ENCODE measurements at places on chromosomes 2 and 18.
A peak's percentile ranks its signal among the peaks of the same experiment; 100 is the strongest.

DNA sequence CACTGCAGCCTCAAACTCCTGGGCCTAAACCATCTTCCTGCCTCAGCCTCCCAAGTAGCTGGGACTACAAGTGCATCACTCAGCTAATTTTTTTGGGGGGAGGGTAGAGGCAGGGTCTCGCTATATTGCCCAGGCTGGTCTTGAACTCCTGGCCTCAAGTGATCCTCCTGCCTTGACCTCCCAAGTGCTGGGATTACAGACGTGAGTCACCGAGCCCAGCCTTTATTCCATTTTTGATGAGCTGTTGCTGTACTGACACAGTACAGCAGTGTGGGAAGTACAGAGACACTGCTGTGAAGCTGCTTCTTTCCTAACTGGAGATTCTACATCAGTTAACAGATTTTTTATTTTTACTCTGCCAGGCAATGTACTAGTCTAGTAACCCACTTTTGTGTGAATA is 18.8 kb downstream of the PTRHD1 start:
- no peak for DNase-seq

GRCh38 chr2:24830351-24830750 is 37.1 kb downstream of the CENPO start:
- no peak for DNase-seq

DNA sequence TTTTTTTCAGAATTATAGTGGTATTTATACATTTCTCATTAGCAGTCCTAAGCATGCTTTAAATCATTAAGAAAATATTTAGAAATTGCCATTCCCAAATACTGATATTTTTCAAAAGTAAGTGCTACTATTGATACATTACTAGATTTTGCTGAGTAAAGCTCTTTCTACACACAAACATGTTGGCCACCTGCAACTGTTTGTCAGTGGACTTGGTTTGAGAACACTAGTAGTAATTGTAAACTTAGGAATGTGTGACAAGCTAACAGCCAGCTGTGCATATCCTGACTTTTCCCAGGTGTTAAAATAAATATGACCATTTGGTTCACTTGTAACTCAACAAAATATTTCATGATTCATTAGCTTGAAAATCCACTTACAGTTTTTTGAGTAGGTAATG is 103.1 kb downstream of the MSTN start:
- no peak for DNase-seq

- DNase-seq = no peak
Measured at GRCh38 chr2:27714851-27715291, 51.2 kb downstream of the SLC4A1AP start.

GRCh38 chr18:6606411-6607085 is 123.0 kb upstream of the ARHGAP28 start:
- no peak for DNase-seq

- no peak for DNase-seq
Measured at GRCh38 chr18:22082408-22082807, 87.0 kb upstream of the GATA6 start.

DNA sequence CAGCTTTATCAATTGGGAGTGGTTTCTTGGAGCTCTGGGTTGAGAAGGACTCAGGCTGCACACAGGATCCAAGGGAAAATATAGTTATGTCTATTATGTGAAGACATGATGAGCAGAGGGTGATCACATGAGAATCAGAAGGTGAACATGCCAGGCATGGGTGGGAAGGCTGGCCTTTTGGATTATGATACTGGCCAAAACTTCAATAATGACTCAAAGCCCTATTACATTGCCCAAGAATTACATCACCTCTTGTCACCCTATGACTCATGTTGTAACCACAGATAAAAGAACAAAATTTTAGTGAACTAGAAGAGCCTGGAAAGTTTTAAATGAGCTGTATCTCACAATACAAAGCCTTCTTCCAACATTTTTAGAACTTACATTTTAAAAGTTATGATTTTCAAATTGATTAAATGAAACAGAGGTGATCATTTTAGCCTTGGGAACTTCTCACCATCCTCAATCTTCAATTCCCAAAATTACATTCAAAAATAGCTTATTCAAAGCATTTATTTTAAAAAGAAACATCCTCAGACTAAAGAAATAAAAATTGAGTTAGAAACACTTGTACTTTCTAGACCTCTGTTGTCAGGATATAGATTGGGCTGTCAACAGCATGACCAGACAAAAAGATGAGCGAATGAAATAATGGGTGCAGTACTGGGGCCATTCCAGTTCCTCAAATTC is 428.3 kb downstream of the MBD2 start:
- DNase-seq = no peak

- DNase-seq = peak; percentile 62
Measured at GRCh38 chr2:24382363-24383073, 22.2 kb upstream of the ITSN2 start.

- DNase-seq = no peak
Measured at GRCh38 chr2:97704989-97705388, 8.4 kb upstream of the ZAP70 start.

- DNase-seq = no peak
Measured at GRCh38 chr2:175743011-175743410, 259.1 kb downstream of the LNPK start.

DNA sequence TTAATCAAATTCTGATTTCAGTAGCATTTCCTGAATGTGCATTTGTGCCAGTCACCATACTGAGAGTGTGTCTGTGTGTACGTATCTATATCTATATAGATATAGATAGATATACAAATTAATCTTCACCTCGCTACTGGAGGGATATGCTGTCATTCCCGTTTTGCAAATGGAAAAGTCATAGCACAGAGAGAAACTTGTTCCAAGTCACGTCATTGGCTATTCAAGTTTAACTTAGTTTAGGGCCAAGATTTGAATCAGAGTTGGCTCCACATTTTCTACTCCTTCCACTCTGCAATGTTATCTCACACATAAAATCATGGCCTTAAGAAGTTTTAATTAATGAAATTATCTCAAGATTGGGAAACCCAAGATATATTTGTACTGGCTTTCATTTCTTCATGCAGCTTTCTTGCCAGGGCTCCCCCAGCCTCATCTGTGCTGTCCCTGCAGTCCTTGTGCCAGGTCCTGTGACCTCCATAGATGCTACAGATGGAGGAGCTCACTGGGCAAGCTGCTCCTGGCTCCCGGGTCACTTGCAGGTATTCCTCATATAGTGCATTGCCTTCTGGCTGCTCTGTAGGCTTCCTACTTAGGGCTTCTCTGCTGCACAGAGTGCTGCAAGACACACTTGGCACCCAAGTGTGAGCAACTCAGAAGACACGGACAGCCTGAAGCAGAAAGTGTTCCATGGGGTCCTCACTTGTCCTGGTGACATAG is 245.8 kb downstream of the KCNS3 start:
- DNase-seq = no peak

DNA sequence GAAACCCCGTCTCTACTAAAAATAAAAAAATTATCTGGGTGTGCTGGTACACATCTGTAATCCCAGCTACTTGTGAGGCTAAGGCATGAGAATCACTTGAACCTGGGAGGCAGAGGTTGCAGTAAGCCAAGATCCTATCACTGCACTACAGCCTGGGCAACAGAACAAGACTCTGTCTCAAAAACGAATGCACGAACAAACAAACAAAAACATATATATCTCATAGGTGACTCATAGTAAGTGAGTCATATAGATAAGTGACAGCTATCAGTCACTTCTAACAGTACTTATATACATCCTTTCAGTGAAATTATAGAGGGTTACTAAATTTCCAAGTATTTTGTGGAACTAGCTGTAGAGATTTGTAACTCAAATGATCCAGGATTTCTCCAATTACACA is 127.3 kb upstream of the FIGN start:
- DNase-seq = no peak

DNA sequence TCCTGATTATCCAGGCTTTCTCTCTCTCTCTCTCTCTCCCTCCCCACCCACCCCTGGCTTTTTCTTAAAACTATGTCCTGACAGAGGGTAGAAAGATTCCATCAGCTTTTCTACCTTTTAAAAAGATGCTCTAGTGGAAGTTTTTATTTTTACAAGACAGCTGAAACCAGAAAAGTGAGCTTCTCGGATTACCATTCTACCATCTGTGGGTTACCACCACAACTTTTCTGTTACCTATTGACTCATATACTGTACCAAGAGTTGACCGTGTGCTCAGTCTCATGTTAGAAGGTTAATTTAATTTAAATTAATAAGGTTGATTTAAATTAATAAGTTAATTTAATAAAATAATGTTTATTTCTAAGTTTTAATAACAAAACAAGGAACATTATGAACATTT is 137.6 kb downstream of the UPP2 start:
- DNase-seq = no peak

DNA sequence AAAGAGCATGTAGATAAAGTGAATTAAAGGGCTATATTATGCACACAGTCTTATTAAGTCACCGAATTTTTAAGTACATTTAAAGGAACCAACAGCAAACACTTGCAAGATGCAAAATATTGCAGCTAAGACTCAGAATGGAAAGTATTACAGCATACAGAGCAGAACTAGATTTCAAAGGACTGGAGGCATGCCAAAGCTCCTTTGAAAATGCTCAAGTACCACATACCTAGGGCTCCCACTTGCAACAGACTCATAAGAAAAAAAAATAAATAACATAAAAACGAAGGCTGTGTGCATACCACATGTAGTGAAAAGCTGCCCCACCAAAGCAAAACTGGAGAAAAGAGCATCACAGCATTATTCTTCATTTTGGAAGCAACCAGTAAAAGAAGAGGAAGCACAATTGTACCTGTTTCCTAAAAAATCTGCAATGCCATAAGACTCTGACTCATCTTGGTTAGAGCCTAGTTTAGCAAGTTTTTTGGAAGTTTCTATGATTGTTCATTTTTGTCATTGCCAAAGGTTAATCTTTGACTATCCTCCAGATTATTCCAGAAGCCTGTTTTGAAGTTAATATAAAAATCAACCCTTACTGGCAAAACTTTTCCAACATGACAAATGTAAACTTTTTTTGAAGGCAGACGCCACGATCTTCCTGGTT is 306.0 kb upstream of the COL3A1 start:
- DNase-seq = no peak

DNA sequence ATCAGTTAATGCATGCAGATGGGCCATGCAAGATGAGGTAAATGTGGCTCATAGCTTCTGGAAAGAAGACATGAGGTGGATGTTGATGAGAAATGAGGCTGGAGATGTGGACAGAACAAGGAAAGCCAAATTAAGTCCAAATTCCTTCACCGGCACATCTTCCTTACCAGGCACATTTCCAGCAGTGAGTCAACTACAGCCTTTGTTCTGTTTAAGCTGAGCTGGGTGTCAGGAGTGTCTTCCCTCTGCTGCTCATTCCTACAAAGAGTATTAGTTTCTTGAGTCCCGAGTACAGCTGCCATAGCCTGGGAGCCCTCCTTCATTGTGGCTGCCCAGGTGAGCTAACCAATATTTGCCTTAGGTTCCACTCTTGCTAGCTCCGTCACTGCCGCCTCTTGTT is 945.0 kb downstream of the SLC4A3 start:
- DNase-seq = no peak

Data from CD4-positive, alpha-beta T cell treated with Interleukin-1 beta for 1 hour (primary cell).